ENCODE measurements at places on chromosomes 2 and 18. TPM values are rescaled to one million over a fixed set of nuclear protein-coding genes. Genes with fewer than 3 reads are reported as not detected.

GRCh38 chr2:65518751-65519150 lies 86.4 kb upstream of the SPRED2 start:
- no peak overlapping the region for H3K4me3 ChIP-seq
- no peaks in the 10 kb centered on the region for H3K4me1 ChIP-seq
- H3K36me3 ChIP-seq = no peaks in the 10 kb centered on the region

GRCh38 chr2:14552818-14553217 lies 79.7 kb upstream of the LRATD1 start:
- H3K27me3 ChIP-seq = no peaks in the 10 kb centered on the region
- H3K27ac ChIP-seq = no peak overlapping the region
- H3K36me3 ChIP-seq = no peaks in the 10 kb centered on the region
- no peaks in the 10 kb centered on the region for H3K4me1 ChIP-seq
- H3K4me3 ChIP-seq = no peak overlapping the region
- no peak for DNase-seq

ARMC9 gene
- total RNA-seq = 3.6 TPM

DNA sequence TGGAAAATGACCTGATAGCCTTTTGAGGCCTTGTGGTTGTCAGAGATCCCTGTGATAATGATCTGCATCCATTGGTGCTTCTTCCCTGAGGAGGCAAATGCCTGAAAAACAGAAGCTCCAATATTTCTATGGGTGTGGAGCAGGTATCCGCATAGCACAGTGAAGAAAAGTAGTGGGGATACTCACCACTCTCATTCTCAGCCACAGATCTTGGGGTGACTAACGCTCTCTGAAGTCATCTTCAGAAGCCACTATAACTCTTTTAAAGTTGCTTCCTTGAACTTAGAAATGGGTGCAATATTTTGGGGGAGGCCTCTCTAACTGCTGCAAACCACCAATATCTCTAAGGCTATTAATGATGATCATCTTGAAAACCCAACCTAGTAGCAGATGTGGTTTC lies 46.2 kb downstream of the ARHGAP15 start:
- H3K36me3 ChIP-seq = no peaks in the 10 kb centered on the region
- no peak for DNase-seq
- no peak overlapping the region for H3K4me3 ChIP-seq
- no peaks in the 10 kb centered on the region for H3K4me1 ChIP-seq

GRCh38 chr2:44456946-44457345 lies 95.2 kb downstream of the CAMKMT start:
- peaks cover 7% of the 10 kb centered on the region for H3K4me1 ChIP-seq
- no peak overlapping the region for H3K27ac ChIP-seq
- H3K36me3 ChIP-seq = no peaks in the 10 kb centered on the region
- no peaks in the 10 kb centered on the region for H3K27me3 ChIP-seq
- no peak overlapping the region for H3K4me3 ChIP-seq

DNA sequence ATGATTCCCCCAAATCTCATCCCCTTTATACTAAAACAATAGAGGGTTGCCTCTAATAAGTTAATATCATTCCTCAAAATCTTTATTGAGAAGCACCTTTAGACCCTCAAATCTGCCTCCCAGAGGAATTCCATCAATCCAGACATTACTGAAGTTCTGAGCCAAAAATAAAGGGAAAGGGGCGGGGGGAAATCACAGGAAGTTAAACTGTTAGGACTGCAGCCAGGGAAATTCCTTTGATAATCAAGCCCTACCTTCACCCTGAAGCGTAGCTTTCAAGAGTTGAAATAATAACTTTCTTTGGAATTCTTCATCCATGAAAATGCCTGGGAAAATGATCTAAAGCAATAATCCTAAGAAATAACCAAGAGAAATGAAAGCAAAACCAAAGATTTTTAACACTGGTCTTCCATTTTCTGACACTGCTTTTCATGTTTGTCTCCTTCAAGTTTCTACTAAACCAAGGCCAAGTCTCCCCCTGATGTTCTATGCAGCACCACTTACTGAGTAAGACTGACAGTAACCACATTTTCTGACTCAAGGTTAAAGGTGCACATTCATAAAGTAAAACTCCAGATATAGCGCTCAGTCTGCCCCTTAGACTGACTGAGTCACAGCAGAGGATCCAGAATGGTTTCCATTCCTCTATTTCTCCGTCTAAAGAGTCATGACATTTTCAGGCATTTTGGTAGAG lies 78.2 kb downstream of the TCF4 start:
- DNase-seq = no peak
- peak overlapping the region; percentile 89 for H3K27ac ChIP-seq
- no peaks in the 10 kb centered on the region for H3K27me3 ChIP-seq
- H3K36me3 ChIP-seq = no peaks in the 10 kb centered on the region
- peak overlapping the region; percentile 15 for H3K4me3 ChIP-seq
- H3K4me1 ChIP-seq = peaks cover 73% of the 10 kb centered on the region

NDUFS1 gene
- 653 TPM for total RNA-seq

LDAH gene
- total RNA-seq = 5.0 TPM

GRCh38 chr2:207066791-207067460 lies 98.8 kb downstream of the KLF7 start:
- DNase-seq = no peak
- no peaks in the 10 kb centered on the region for H3K27me3 ChIP-seq
- H3K36me3 ChIP-seq = no peaks in the 10 kb centered on the region
- H3K4me1 ChIP-seq = no peaks in the 10 kb centered on the region
- no peak overlapping the region for H3K4me3 ChIP-seq

GRCh38 chr2:241509155-241509784 lies 886 bp upstream of the STK25 start:
- peak overlapping the region; percentile 92 for H3K4me3 ChIP-seq
- H3K36me3 ChIP-seq = no peaks in the 10 kb centered on the region
- peaks cover 37% of the 10 kb centered on the region for H3K4me1 ChIP-seq
- DNase-seq = no peak

C1QL2 gene
- not detected for total RNA-seq

DNA sequence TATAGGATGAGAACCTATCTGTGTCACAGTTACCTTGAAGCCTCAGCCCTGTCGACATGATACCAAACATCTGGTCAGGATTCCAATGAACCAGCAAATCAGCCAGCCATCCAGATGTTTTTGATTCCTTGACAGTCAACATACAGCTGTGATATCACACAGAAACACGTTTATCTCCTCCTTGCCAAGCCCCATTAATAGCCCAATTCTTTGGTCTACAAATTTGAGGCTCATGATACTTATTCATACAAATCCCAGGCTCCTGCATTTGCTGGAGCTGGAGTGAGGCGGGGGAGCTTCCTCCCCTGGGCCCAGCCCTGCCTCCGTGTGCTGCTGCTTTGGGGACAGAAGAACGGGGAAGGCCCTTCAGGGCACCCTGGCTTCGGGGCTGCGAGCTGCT lies 611.6 kb upstream of the SALL3 start:
- H3K27ac ChIP-seq = no peak overlapping the region
- peaks cover 3% of the 10 kb centered on the region for H3K27me3 ChIP-seq
- no peaks in the 10 kb centered on the region for H3K36me3 ChIP-seq
- no peak overlapping the region for H3K4me3 ChIP-seq

CYP27C1 gene
- 0.12 TPM for total RNA-seq

EFR3B gene
- total RNA-seq = 2.6 TPM

VIT gene
- 2.5 TPM for total RNA-seq

DNA sequence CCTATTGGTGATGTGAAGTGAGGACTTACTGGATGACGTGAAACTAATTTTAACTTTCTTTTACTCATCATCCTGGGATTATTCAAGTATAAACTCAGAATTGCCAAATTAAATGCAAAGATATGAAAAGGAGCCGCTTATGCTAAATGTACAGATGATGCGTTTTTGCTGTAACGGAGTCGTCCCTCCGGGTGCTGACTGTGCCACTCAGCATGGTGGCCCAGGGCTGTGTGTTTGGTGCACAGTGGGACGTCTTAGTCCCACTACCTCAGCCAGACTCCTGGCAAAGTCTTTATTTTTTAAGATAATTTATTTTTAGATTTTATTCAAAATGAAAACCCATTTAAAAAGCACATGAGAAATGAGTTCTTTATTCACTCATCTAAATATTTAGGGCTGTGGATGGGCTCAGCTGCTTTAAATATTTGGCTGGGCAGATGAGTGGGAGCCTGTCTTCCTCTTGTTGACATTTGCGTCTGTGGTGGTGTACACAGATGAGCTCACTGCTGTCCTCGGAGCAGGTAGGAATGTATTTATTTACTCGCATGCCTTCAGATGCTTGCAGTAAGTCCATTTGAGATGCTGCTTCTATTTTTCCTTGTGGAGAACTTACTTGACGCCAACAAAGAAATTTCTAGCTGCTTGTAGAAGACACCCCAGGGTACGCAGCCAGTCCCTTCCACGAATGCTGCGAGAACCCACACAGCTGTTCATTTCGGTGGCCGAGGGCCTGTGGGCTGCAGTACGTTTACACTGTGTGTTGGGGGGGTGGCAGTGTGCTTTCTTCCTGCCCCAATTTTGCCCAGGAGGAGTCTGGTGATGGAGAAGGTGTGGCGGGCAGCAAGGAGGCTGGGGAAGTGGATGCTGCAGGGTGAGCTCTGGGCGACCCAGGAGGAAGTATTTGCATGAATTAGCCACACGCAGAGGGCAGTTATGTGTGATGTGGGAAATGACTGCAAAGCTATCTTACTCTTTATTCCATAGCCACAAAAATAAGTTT lies 105.0 kb downstream of the AGAP1 start:
- no peak for DNase-seq
- H3K4me3 ChIP-seq = no peak overlapping the region
- peaks cover 10% of the 10 kb centered on the region for H3K4me1 ChIP-seq
- no peaks in the 10 kb centered on the region for H3K27me3 ChIP-seq
- no peak overlapping the region for H3K27ac ChIP-seq
